ENCODE measurements at places on chromosomes 4 and X.

DNA sequence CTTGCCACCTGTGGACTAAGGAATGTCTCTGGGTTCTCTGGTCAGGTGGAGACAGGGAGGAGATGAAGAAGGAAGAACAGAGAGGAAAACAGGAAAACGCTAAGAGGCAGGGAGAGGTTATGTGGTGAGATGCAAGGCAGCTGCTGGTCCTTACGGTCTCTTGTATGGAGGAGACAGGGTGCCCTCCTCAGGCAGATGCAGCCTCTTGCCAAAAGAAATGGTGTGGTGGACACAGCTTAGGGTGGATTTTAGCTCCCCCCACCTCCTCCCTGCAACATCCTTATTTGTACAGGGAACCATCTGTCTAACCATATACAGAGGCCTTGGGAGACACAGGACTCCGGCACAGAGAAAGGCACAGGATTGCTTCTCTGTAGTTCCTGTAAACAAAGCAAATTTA, 9.7 kb downstream of the OCIAD2 start:
- DNase-seq, result no peak

DNA sequence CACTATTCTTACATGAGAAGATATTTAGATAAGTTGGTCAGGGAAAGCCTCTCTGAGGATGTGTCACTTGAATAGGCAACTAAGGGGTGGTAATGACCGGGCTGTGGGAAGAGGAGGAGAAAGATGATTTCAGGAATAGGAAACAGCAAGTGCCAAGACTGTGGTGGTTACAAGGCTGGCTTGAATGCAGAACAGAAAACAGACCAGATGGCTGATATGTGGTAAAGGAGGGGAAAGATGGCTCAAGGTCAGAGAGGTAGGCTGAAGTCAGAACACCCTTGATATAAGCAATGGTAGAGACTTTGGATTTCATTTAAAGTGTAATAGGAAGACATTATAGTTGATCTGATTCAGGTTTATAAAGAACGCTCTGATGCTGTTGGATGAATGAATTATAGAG, 15.0 kb downstream of the TLR7 start:
- no peak for DNase-seq

GRCh38 chr4:94277534-94277933, 65.1 kb downstream of the HPGDS start:
- no peak for DNase-seq

- DNase-seq, result no peak
Measured at GRCh38 chr4:109801099-109801789, 555 bp downstream of the CFI start.

DNA sequence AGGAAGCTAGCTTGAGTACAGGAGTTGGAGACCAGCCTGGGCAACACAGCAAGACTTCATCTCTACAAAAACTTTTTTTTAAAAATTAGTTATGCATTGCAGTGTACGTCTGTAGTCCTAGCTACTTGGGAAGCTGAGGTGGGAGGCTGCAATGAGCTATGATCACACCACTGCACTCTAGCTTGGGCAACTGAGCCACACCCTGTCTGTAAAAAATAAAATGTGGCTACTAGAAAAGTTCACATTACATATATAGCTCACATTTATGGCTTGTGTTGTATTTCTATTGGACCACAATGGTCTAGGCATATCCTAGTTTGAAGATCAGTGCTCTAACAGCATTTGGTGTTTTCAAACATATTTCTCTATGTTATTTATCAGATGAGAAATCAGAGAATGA, 11.8 kb upstream of the CPEB2 start:
- no peak for DNase-seq

DNA sequence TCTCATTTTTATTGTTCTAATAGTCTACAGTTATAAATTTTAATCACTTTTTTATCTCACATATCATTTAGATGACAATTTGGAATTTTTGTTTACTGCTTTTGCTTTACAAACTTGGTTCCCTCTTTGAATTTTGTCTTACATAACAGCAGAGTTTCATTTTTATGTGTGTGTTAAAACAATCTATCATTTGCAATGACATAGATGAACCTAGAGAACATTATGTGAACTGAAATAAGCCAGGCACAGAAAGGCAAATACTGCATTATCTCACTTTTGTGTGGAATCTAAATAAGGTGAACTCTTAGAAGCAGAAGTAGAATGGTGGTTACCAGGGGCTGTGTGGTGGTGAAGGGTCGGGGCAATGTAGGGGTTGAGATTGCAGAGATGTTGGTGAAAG, 170.7 kb downstream of the GASK1B start:
- no peak for DNase-seq

- no peak for DNase-seq
Measured at GRCh38 chr4:95522682-95523530, 25.9 kb downstream of the UNC5C start.

GRCh38 chr4:89509708-89510281, 202.2 kb upstream of the GPRIN3 start:
- DNase-seq, result peak; percentile 22

DNA sequence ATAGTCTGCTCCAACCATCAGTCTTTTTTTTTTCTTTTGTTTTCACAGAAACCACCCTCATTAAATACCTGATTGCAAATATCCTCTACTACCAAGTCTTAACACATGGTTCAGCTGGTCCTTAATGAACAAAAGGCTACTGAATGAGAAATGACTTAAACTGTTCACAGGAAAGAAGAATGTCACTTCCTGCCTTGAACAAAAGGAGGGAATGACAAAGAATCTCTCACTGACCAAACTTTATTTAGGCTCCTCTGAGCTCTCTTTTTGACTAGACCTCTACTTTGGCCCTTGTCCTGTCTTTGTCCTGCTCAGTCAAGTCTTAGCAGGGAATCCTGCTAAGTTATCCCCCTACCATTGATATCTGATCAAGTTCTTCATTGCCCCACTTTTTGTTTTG, 31.8 kb upstream of the GJB1 start:
- no peak for DNase-seq

GRCh38 chr4:113978561-113979147, 793 bp downstream of the ARSJ start:
- no peak for DNase-seq

DNA sequence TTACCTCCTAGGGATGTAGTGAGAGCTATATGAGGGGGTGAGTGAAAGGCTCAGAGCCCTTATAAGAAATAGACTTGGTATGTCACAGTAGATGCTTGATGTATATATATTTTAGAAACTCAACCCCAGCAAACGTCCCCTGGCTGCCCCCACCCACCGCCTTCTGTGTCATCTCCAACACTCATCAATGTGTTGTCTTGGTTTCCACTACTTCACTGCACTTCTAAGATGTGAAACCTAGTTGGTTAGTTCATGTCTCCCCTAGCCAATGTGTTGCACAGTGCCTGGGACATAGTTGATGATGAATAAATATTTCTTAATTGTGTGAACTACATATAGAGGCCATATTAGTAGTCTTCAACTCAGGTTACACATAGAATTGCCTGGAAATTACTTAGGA, 4.4 kb downstream of the FGFBP2 start:
- no peak for DNase-seq

DNA sequence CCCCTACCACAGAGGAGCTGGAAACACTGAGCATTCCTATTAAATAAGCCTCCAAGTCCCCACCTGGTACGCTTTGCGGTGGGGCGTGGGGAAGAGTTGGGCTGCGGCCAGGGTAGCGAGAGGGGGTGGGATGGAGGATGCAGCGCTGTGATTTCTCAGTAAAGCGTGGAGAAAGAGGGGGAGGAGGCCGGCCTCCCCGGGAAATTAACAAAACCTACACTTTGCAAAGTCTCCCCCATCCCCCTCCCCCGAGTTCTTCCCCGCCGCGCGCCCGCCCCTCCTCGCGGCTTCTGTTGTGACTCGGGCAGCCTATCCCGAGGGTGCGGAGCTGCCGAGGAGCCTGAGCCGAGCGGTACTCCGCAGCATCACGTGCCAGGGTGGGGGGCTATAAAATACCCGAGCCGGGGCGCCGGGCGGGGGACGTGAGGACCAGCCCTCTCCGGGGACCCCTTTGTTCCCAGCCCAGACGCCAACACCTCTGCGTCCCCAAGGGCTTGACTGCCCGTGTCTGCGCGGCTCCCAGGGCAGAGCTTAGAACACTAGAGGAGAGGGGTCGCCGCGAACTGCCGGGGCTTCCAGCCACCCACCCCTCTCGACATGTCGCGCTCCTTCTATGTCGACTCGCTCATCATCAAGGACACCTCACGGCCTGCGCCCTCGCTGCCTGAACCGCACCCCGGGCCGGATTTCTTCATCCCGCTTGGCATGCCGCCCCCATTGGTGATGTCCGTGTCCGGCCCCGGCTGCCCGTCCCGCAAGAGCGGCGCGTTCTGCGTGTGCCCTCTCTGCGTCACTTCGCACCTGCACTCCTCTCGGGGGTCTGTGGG, at the start of gene GSX2:
Gene GSX2 (plus strand): TSS at position 416 of the 827 bp plus-strand sequence. CDS start 182 bp downstream, at position 598.
- no peak for DNase-seq

DNA sequence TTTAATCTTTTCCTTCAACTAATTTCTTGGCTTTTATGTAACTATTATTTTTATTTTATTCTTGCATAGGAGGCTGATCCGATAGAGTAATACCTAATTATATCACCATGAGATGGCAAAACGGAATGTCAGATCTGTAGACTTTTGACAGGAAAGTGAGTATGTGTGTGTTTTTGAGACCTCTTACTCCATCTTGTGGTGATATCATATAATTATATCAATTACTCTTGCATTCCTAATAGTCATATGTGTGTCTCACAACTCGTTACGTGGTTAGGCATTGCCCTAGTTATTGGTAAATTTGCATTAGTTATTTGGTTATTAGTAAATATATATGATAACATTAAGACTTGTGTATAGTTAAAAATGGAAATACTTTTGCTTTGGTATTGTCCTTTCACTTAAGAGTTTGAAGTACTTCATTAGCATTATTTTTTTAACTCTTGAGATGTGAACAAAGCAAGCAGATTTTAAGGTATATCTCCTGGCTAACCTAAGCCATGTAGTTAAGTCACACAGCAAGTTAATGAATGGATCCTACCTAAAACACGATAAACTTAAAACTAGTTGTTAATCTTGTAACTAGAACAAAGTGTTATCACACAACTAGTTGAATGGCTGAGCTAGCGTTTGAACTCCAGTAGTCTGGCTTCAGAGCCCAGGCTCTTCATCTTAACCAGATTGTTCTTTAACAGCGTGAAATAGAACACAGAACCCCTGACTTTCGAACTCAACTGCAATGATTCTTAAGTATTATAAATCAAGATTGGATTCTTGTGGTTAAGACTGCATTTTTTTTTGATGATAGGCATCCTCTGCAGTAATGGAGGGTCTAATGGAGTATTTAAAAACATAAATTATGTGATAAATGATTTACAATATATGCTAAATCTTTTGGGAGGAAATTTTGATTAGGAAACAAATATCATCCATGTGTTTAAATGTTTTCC, 67.1 kb downstream of the PGRMC2 start:
- no peak for DNase-seq

DNA sequence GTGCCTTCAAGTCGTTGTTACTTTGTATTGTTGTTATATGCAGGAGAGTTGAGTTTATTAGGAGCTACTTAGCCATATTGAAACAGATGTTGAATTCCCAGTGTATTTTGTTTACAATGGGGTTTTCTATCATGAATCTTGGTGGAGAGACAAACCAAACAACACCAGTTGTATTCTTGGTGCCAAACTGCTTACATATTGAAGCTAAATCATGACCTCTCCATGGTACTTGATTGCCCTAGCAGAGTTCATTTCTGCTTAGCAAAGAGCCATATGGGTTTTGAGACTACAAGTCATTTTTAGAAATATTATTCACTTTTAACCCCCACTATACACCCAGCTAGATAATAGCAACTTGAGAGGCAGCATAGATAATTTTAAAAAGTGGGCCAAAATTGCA, 85.4 kb downstream of the ADGRG4 start:
- no peak for DNase-seq

- DNase-seq, result no peak
Measured at GRCh38 chr4:94453391-94453963, 1.7 kb downstream of the PDLIM5 start.

- DNase-seq, result no peak
Measured at GRCh38 chr4:2686379-2687265, 69.5 kb downstream of the TNIP2 start.

DNA sequence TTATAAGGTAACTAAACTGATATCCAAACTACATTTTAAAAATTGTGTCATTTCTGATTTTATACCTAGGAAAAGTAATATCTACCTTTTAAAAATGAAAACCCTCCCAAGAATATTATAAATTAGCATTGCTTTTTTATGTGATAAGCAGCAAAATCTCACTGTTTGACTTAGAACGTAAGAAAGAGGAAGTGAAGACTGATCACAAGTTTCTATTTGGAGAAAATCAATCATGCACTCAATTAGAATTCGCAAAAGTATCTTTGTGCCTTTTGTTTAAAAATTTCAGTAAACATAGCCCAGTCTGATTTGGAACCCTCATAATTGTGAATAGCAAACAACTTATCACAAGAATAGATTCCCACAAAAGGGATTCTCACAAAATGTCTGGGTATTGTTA, 142.7 kb downstream of the TENM3 start:
- no peak for DNase-seq

DNA sequence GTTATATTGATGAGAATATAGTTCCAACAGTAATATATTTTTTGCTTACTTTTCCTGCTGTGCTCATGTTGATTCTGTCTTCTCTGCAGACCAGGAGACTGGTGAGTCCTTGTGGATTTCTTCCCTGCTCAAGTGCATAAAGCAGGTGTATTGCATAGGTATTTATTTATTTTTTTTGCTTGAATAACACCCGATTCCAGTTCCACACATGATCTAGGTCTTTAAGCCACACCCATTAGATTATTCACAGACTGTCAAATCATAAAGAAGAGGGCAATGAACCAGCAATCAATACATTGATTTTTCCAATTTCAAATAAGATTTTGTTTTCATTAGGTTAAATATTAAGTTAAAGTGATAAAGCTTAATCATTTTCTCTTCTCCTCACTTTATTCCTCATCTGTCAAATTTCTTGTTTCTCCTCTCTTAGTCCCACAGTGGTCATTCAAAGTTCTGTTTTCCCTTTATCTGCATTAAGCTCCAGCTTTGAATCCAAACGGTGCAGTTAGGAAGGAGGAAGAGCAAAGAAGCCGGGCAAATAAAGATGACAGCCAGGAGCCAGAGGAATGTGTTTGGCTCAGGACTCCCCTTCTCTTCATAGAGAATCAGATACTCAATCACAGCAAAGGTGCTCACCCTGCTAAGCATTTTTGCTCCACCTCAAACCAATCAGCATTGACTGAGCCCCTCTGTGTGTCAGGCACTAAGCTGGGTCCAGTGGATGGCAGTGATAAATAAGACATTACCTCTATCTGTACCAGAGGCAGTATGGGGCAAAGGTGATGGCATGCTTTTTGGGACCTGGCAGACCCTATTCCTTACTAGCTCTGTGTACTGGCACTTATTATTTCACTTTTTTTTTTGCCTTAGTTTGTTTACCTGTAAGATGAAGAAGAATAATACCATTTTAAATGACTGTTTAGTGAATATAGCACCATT, at the start of gene ADH1A:
Gene ADH1A (minus strand): TSS at position 138 of the 939 bp plus-strand sequence. CDS start 71 bp downstream, at position 67.
- DNase-seq, result no peak

Data from activated naive CD4-positive, alpha-beta T cell treated with anti-CD3 and anti-CD28 coated beads, Interleukin-2, amount 10 ng/mL, durations not matched to agents 7 days and 5 days (primary cell).